ENCODE measurements at places on chromosomes 4 and X.

DNA sequence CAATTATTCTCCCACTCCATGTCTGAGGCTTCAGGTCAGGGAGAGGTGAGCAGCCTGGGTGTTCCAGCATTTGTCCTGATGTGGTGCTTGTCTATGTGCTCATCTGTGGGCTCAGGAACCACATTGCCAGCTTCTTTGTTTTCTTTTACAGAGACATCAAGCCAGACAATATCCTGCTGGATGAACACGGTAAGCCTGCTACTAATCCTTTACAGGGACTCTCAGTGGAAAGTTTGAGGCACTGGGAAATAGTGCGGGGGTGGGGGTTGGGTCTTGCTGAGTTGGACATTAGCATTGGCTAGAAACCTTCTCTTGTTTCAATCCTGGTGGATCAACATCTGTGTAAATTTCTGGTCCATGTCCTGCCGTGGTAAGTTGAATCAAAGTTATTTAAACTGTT is 310.3 kb downstream of the EVC2 start:
- DNase-seq: no peak

GRCh38 chr4:159052315-159052714 is 50.6 kb upstream of the RAPGEF2 start:
- DNase-seq: no peak

- no peak for DNase-seq
Observed at GRCh38 chr4:17758485-17758884, 22.9 kb downstream of the FAM184B start.

GRCh38 chr4:33975995-33976394 is 2268.3 kb downstream of the ARAP2 start:
- no peak for DNase-seq

GRCh38 chr4:53563824-53564223 is 27.5 kb downstream of the LNX1 start:
- DNase-seq: no peak
